Endodermal cell (in vitro differentiated cells): ENCODE measurements at places on chromosomes 2 and 18. TPM values are rescaled to one million over a fixed set of nuclear protein-coding genes. Genes with fewer than 3 reads are reported as not detected.

C2orf80 gene
- total RNA-seq, result not detected in 3 replicates

DNA sequence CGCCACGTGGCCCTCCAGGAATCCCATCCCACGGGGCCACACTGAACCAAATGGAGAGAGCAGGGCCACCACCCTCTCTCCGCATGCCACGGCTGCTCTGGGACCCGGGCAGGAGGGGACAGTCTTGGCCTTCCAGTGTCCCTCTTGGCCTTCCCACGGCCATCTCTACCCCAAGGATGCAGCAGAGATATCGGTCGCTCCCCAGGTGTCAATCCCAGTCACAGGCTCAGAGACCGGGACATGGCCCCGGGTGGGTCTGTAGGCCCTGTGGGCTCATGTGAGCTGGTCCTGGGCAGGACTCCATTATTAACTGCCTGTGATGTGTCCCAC, 15.3 kb downstream of the CAPN10 start:
- peaks cover under 1% of the 10 kb centered on the region for H3K36me3 ChIP-seq
- no peaks in the 10 kb centered on the region for H3K27me3 ChIP-seq
- no peak for DNase-seq
- no peak overlapping the region for H3K4me3 ChIP-seq
- H3K27ac ChIP-seq, result no peak overlapping the region

DNA sequence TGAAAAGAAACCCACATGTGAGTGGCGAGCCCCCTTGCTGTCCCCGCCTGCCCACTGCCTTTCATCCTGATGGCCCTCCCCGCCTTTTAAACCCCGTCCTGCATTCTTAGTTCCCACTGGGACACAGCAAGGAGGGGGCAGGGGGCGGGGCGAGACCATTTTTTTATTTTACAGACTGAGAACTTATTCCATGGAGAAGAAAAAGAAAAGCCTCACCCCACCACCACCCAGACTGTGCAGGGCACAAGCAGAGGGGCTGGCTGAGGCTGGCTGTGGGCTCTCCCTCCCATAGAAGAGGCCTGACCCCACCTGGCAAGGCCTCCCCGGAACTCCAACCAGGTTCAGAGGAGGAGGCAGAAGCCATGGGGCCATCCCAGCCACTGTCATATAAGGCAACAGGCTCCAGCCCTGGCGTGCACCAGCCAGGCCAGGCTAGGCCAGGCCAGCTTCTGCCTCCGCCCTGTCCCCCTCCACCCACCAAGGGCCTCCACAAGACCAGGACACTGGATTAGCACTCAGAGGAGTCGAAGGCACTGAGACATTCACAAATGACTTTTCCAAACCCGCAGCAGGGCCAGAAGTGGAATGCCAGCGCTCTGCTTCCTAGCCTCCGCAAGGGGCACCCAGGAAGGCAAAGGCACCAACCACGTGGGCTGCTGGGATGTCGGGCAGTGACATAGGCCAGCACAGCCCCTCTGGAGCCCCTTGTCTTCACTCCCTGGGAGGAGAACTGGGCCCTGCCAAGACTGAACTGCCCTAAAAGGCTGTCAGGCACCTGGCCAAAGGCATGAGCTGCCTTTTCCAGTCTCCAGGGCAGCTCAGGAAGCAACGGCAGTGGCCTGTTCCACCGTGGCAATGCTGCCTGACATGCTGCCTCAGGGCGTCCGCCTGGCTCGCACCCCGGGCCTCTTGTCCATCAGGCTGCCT, 37.5 kb upstream of the SEMA4C start:
- no peak overlapping the region for H3K4me3 ChIP-seq
- no peaks in the 10 kb centered on the region for H3K27me3 ChIP-seq
- peak; percentile 93 for DNase-seq

GRCh38 chr18:79069717-79070151, 540 bp downstream of the ATP9B start:
- peak overlapping the region; percentile 93 for H3K4me3 ChIP-seq
- peak overlapping the region; percentile 89 for H3K27ac ChIP-seq
- H3K27me3 ChIP-seq, result peaks cover 5% of the 10 kb centered on the region
- no peaks in the 10 kb centered on the region for H3K36me3 ChIP-seq
- DNase-seq, result no peak
- H3K4me1 ChIP-seq, result no peaks in the 10 kb centered on the region

DNA sequence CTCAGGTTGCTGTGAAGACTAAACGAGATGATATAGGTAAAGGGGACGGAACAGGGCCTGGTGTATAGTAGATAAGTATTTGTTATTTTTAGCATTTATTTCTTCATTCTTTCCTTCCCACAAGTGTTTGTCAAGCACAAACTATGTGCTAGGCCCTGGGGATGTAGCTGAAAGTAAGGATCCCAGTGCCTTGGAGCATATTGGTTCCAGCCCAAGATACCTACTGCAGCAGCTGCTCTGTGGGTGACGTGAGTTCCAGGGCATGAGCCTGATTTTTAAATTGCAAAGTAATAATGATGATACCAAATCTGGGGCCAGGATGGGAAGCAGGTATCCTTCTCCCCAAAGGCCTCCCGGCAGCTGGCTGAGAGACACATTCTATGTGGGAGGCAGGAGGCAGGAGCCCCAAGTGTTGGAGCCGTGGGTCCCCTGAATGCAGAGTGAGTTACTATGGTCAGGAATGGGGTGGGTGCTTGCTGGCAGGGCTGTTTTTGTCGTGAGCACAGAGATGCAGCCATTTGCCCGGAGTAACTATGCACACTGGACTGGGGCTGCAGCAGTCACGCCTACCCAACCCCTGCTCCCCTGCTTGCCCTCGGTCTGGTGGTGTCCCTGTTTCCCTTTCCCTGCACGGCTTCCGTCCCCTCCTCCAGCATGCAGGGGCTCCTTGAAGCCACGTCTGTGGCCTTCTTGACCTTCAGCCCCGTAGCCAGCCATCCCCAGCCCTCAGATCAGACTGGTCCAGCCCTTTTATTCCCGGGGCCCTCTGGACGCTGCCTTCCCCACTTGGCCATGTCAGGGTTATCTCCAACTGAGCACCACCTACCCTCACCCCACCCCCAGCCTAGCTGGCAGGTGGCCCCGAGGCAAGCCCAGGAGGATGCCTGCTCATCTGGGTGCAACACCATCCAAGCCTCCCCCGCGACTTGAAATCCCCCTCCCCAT, 52.4 kb downstream of the INHBB start:
- H3K36me3 ChIP-seq, result no peaks in the 10 kb centered on the region
- H3K27ac ChIP-seq, result no peak overlapping the region
- no peaks in the 10 kb centered on the region for H3K4me1 ChIP-seq
- H3K27me3 ChIP-seq, result peaks cover 9% of the 10 kb centered on the region

DNA sequence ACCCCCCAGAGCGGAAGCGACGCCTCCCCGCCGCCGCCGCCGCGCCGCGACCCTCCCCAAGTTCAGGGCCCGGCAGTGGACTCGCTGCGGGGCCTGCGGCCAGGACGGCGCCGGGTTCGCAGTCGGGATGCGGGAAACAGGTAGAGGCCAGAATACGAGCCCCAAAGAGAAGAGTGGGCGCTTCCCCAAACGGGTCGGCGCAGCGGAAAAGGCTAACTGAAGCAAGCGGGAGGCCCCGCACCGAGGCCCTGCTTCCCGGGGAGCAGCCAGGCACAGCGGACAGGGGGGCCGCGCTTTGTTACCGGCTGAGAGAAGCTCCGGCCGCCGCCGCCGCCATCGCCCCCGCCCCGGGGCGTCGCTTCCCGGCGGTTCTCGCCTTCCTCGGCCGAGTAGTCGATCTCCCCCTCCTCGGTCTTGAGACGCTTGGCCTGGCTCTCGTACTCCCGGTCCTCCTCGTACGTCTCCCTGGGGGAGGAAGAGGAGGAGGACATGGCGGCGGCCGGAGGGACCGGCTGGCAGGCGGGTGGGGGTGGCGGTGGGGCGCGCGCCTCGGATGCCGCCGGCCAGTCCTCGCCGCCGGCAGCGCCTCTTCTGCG, 494 bp downstream of the HNRNPLL start:
- no peaks in the 10 kb centered on the region for H3K27me3 ChIP-seq
- DNase-seq, result peak; percentile 78
- peaks cover 2% of the 10 kb centered on the region for H3K36me3 ChIP-seq
- H3K4me3 ChIP-seq, result peak overlapping the region; percentile 98
- H3K27ac ChIP-seq, result peak overlapping the region; percentile 96
- no peaks in the 10 kb centered on the region for H3K4me1 ChIP-seq

DNA sequence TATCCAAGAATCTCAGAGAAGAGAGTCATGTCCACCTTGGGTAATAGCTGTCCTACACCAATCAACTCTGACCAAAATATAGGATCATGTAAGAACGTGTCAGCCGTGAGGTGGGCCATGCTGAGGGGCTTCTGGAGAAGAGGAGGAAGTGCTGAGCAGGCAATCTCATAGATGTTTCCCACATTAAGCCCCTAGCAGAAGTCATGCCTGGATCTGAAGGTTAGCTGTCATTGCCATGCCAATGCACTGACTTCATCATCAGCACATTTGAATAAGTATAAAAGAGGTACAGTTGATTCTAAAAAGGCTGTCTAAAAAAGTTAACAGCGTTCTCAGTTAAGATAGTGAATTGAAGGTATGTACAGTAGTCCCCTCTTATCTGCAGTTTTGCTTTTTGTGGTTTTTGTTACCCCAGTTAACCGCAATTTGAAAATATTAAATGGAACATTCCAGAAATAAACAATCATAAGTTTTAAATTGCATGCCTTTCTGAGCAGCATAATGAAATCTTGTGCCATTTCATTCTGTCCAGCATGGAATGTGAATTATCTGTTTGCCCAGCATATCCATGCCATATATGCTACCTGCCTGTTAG, 67.2 kb upstream of the TMEM17 start:
- H3K36me3 ChIP-seq, result no peaks in the 10 kb centered on the region
- H3K4me3 ChIP-seq, result no peak overlapping the region
- peaks cover 21% of the 10 kb centered on the region for H3K27me3 ChIP-seq
- H3K4me1 ChIP-seq, result no peaks in the 10 kb centered on the region

- H3K27ac ChIP-seq, result no peak overlapping the region
- no peaks in the 10 kb centered on the region for H3K36me3 ChIP-seq
- peaks cover 11% of the 10 kb centered on the region for H3K4me1 ChIP-seq
- H3K4me3 ChIP-seq, result no peak overlapping the region
- no peak for DNase-seq
Measured at GRCh38 chr2:236705295-236706105, 135.9 kb downstream of the ACKR3 start.

GRCh38 chr2:24199968-24200590, 25.2 kb downstream of the FAM228A start:
- H3K27me3 ChIP-seq, result peaks cover 65% of the 10 kb centered on the region
- no peak for DNase-seq
- H3K4me3 ChIP-seq, result no peak overlapping the region

DNA sequence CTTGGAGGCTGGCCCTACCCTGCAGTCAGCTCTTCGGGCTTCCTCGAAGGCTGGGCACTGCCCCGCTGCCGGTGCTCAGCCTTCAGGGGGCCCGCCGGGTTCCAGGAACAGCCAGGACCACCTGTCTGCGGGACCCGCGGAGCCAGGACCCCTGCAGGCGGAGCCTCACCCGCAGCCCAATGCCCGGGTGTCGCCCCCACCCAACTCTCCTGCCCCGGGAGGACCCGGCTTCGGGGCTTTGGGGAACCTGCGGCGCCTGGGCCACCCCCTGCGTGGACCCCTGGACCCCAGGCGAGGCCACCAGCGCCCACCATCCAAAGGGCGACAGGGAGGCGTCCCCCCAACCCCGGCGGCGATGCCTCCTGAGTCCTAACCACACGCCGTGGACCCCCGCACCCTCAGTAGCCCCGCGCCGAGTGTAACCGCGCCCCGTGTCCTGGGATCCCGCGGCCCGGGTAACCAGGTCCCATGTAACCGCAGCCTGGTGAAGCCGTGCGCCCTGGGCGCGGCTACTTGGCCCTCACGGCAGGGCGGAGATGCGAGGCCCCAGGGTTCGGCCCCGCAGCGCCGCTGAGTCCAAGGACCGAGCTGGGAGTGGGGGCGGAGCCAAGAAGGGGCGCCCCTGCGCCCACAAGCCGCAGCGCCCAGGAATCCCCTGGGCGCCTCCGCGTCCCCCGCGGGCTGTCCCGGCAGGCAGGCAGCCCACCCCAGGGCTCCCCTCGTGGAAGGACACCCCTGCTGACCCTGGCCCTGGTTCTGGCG, 11.0 kb upstream of the UBE2F start:
- peak overlapping the region; percentile 70 for H3K4me3 ChIP-seq
- no peaks in the 10 kb centered on the region for H3K4me1 ChIP-seq
- DNase-seq, result peak; percentile 76
- H3K27me3 ChIP-seq, result peaks cover 35% of the 10 kb centered on the region
- H3K36me3 ChIP-seq, result no peaks in the 10 kb centered on the region

- H3K4me1 ChIP-seq, result no peaks in the 10 kb centered on the region
- H3K27ac ChIP-seq, result no peak overlapping the region
- DNase-seq, result peak; percentile 85
- no peaks in the 10 kb centered on the region for H3K27me3 ChIP-seq
Measured at GRCh38 chr18:63439334-63439733, 17.1 kb upstream of the VPS4B start.

DNA sequence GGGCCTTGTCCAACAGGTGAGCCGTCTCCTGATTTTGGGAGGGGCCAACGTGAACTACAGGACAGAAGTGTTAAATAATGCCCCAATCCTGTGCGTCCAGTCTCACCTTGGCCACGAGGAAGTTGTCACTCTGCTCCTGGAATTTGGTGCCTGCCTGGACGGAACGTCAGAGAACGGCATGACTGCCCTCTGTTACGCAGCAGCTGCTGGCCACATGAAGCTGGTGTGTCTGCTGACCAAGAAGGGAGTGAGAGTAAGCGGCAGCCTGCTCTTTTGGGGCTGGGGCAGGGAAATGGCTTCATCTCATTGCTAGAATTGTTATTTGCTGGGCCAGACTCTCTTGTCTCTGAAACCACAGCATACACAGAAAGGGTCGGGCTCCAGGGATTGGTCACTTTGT, 92.3 kb downstream of the WDSUB1 start:
- H3K4me1 ChIP-seq, result no peaks in the 10 kb centered on the region
- no peaks in the 10 kb centered on the region for H3K27me3 ChIP-seq
- no peak for DNase-seq
- H3K36me3 ChIP-seq, result peaks cover 90% of the 10 kb centered on the region

DNA sequence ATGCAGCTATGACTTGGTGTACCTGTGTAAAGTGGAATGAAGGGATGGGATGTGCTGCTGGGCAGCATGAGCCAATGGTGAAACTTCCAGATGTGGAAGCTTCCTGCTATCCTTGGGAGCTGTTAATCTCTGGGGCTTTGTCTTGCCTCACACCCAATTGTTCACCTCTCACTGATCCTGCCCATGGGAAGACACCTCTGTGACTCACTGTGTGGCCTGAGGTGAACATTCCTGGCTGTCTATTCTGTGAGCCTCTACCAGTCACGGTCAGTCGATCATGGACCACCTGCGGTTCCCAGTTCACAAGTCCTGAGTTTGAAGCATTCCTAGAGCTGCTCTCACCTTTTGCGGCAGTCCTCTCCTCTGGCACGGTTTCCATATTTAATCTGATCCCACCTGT, 12.1 kb downstream of the NEURL3 start:
- H3K4me3 ChIP-seq, result no peak overlapping the region
- H3K4me1 ChIP-seq, result no peaks in the 10 kb centered on the region
- peak; percentile 98 for DNase-seq
- no peaks in the 10 kb centered on the region for H3K27me3 ChIP-seq
- no peaks in the 10 kb centered on the region for H3K36me3 ChIP-seq
- no peak overlapping the region for H3K27ac ChIP-seq

DNA sequence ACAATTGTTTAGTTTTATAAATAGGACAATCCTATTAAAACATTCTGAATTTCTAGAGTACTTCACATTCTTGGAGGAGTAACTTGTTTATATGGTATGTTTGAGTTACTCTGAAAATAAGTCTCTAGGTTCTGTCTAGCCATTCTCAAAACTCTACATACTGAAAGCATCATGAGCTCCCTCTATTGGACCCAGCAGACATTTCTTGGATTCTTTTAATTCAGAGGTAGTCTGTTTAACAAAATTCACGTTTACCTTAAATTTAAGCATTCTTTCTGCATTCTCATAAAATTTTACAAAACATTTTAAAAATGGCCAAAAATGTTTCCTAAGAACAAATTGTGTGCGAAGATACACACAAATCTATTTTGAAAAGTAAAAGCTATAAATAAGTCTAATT, 15.3 kb downstream of the SP9 start:
- H3K4me1 ChIP-seq, result no peaks in the 10 kb centered on the region
- H3K27ac ChIP-seq, result no peak overlapping the region
- DNase-seq, result no peak
